Stimulated activated CD4-positive, alpha-beta T cell treated with anti-CD3 and anti-CD28 coated beads, Interleukin-2, amount 100 ng/mL, for 48 hours (primary cell): ENCODE measurements at places on chromosomes 7 and 10.
A peak's percentile ranks its signal among the peaks of the same experiment; 100 is the strongest.

DNA sequence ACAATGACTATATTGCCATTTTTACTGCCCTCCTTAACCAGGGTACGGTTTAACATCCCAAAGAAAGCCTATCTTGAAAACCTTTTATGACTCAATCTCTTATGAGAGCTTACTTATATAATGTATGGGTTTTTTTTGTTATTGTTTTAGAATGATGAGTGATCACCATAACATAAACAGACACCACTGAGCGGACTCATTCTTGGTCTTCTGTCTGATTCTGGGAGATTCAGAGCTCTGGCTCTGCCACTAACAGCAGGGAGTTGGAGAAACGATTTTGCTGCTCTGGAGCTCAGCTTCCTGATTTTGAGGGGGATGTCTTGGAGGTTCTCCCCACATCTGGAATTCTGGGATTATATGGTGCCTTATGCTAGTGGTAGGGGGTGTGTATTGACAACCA is 244.1 kb downstream of the FRMD4A start:
- DNase-seq = no peak

GRCh38 chr7:132242192-132242812 is 334.0 kb downstream of the PLXNA4 start:
- no peak for DNase-seq

DNA sequence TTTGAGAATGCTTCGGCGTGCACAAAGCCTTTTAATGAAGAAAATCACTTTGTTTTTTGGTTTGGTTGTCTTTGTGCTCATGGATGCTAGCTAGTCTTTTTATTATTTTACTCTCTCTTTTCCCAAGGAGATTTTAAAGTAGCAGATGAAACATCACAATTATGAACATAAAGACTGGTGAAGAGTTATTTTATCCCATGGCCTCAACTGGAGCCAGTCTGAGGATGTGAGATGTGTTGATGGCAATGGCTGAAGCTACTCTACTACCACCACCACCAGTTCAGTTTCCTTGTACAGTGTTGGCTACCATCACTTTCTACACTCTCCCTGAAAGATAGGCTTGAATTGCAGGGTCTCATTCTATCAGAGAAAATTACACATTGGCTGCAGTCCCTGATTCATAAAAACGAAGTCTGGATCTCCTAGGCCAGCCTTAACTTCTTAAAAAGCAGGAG is 494 bp upstream of the HERC4 start:
- DNase-seq = no peak

- no peak for DNase-seq
Measured at GRCh38 chr7:78329001-78329655, 530.6 kb downstream of the PHTF2 start.

DNA sequence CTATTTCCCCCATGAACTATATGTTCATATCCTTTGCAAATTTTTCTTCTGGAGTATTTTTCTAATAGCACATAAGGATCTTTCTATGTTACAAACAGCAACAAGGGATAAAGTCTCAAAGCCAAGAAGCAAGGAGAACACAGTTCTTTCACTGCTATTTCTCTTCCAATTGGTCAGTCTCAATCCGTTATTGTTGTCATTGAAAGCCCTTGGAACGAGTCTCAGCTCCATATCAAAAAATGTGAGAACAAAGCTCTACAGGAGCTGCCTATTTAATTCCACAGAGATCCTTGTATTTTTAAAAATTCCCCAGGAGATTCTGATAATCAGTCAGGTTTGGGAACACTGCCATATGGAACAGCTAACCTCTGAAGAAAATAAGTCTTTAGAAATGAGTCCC is 15.7 kb downstream of the SLC35B4 start:
- DNase-seq = no peak

GRCh38 chr10:14332903-14333302 is 2.2 kb upstream of the FRMD4A start:
- no peak for DNase-seq

- no peak for DNase-seq
Measured at GRCh38 chr10:119191881-119192280, 13.3 kb upstream of the PRDX3 start.

DNA sequence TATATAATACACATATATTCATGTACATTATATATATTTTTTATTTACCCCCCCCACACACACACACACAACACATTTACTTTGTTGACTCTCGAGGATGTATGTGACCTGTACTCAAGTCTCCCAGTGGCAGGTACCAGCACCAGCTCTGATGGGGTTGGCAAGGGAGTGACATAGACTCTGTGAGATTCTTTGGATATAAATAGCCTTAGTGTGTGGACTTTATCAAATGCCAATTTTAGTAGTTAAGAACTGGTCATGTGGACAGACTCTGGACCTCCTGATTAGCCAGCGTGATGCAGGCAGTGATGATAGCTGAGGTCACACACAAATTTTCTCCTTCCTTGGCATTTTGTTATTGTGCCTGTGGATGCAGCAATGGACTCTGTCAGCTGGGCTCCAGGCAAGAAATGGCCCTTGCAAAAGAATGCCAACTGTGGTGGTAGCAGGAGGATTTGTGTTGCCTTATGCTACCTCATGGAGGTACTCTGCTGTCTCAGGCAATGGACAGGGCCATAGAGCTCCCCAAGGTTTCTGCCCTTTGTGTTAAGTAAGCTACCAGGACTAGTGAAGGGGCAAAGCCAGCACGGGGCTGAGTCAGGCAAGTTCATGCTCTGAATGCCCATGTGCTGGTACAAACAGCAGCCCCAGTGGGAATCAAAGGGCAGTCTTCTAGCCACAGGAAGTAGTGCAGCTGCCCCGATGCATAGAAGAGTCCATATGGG is 224.6 kb upstream of the ZWINT start:
- DNase-seq = no peak

GRCh38 chr7:87876869-87877234 is 559 bp downstream of the DBF4 start:
- DNase-seq = peak; percentile 37

GRCh38 chr10:129755621-129756020 is 208.5 kb downstream of the EBF3 start:
- no peak for DNase-seq

GRCh38 chr7:151795168-151795811 is 81.6 kb downstream of the PRKAG2 start:
- peak; percentile 77 for DNase-seq

DNA sequence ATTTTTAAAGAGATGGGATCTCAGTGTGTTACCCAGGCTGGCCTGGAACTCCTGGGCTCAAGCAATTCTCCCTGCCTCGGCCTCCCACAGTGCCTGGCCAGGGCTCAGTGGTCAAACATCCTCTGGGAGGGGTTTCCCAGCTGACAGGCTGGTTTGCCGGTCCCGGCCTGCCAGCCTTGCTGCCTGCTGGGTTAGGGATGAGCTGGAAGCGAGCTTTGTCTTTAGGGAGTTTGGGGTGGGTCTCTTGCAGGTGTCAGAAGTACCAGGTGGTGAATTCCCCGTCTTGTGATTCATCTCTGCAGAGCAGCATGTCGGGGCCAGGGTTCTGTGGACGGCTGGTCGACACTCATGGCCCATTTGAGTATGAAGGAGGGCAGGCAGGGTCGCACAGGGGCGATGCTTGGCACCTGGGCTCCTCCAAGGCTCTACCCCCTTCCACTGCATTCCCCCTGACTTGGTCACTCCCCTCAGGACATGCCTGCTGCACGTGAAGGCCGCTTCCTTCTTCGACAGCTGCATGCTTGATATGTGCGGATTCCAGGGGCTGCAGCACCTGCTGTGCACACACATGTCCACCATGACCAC is 30.3 kb downstream of the ZAN start:
- no peak for DNase-seq

DNA sequence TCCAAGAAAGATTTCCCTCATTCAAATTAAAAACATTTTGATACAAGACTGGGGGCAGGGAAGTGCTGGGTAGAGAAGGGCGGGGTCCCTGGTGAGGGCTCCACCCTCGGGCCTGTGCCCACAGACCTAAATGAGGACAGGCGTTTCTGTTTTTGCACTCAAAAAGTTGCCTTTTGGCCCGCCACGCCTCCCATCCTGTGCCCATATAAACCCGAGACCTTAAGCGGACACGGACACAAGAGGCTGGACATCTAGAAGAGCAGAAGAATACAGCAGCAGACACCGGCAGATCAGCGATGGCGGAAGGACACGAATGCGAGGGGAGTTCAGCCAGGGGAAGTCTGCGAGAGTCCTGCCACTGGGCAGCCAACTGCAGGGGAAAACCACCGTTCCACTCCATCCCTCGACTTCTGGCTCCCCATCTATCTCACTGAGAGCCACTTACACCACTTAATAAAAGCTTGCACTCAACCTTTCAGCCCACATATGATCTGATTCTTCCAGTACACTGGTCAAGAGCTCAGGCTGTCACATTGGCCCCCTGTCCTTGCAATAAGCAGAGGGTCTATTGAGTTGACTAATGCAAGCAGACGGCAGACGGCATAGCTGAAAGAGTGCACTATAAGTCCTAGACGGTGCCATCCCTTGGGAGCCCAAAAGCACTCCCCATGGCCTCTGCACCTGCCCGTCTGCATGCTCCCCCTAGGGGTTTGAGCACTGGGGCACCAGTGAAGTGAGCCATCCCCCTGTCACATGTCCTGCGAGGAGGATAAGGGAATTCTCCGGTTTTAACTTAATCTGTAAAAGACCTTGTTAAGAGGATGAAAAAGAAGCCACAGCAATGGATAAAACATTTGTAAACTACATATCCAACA is 181.8 kb upstream of the PRSS1 start:
- DNase-seq = no peak

DNA sequence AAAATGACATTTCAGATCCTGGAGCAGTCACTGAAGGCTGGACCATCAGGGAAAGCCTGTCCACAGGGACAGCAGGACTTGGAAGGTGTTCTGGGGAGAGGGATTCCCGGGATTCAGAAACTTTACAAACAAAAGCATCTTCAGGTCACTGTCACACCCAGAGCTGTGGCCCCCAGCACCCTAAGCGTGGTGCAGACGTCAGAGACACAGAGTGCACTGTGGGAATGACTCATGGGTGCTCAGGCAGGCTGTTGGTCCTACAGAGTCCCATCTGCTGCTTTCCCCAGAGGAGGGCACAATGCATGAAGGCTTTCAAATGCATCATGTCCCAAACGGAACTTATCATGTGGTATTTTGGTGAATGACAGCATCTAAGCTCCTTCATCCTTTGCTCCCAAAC is 13.1 kb upstream of the LRMDA start:
- no peak for DNase-seq

DNA sequence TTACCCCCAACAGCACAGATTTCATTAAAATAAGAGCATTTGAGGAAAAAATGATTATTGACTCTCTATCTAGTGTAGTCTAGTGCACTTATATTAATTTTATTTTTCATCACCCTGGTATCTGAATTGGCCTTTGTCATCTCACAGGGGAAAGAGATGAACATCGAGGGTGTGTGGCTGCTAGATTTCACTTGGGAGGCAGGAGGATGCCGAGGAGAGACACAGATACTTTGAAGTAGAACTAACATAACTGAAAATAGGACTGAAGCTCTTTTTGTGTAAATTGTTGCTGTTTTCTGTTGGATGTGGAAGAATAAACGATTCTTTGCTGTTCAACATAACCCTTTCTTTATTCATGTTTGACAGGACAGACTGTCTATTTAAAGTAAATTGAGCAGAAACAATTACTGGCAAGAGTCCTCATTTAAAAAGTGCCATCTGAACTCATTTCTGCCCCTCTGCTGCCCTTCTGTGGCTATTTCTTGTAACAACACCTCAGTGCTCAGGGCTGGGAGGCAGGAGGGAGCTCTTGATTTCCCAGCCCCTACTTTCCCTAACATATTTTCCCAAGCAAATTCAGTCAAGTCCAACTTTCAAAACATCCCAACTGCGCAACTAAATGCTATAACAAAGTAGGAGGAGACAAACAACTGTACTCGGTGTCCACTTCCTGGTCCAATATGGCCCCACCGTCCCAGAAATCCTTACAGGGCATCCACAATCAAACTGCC is 15.6 kb downstream of the LYZL1 start:
- peak; percentile 3 for DNase-seq

GRCh38 chr10:86734207-86734988 is 22.0 kb upstream of the BMPR1A start:
- DNase-seq = no peak

GRCh38 chr10:71608819-71609768 is 110.5 kb downstream of the C10orf105 start:
- peak; percentile 70 for DNase-seq

GRCh38 chr7:32263611-32264010 is 193.4 kb upstream of the PDE1C start:
- no peak for DNase-seq

GRCh38 chr7:119197877-119198527 is 973.5 kb downstream of the ANKRD7 start:
- DNase-seq = no peak

DNA sequence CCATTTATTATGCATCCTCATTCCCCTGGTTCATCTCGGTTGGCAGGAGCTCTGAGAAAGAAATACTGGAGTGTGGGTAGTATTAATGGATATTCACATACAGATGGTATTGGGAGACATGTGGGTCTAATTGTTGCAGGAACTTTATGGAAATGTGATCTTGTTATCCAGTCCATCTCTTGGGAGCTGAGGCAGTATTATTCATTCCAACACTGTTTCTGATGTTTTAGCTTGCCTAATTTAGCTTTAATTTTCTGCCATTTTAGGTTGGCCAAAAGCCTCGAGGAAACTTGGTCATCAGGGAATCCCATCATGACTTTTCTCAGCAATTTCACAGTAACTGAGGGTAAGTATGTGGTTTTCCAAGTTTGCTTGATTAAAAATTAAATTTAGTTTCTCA is 125.7 kb downstream of the ABCA13 start:
- no peak for DNase-seq

DNA sequence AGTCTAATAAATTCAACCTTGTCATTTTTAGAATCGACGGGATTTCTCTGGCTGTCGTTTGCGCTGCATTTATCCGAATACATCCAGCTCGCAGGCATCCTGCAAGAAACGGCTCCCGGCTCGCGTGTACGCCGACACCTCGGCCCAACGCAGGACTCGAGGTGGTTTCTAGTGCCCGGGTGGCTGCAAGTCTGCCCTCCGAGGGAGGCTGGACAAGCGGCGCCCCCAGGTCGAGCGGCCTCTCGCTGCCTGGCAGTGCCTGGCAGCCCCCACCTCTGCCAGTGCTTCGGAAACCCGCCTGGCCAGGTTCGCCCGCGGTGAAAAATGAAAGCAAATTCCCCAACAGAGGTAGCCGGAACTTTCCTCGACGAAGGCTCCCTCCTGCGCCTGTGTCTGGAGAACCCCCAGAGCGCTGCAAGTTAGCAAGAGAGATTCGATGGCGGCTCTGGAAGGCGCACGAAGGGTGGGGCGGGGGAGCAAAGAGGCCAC is 5.7 kb upstream of the ZNF503 start:
- no peak for DNase-seq

- DNase-seq = no peak
Measured at GRCh38 chr10:110859206-110859972, 12.3 kb upstream of the PDCD4 start.
